NCI-H446 treated with DMSO at 0.1 percent for 48 hours (cell line): ENCODE measurements at places on chromosomes 1 and 21.

GRCh38 chr1:245131026-245131393 is 23.8 kb upstream of the KIF26B start:
- no peak for DNase-seq

DNA sequence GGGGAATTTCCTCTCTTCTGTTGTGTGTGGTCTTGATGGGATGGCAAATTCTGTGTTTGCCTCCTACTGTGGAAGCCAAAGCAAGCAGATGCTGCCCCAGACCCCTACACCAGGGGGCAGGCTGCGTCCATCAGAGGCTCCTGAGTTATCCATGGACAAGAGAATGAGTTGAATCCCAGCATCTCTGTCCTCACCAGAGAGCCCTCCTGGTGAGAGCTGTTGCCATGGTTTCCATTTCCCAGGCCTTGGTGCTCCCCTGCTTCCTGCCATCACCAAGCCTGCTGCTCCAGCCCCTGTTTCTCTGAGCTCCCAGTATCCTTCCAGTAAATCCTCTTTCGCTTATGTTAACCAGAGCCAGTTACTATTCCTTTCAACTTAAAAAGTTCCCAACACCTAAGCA is 20.4 kb upstream of the GNG12 start:
- peak; percentile 83 for DNase-seq

- no peak for DNase-seq
These were observed 46.2 kb upstream of the BTG3 start for GRCh38 chr21:17658931-17659330.

- no peak for DNase-seq
These were observed 5.2 kb downstream of the TTLL10 start for GRCh38 chr1:1178794-1179331.

GRCh38 chr1:200224315-200224714 is 185.5 kb downstream of the ZNF281 start:
- DNase-seq: no peak

DNA sequence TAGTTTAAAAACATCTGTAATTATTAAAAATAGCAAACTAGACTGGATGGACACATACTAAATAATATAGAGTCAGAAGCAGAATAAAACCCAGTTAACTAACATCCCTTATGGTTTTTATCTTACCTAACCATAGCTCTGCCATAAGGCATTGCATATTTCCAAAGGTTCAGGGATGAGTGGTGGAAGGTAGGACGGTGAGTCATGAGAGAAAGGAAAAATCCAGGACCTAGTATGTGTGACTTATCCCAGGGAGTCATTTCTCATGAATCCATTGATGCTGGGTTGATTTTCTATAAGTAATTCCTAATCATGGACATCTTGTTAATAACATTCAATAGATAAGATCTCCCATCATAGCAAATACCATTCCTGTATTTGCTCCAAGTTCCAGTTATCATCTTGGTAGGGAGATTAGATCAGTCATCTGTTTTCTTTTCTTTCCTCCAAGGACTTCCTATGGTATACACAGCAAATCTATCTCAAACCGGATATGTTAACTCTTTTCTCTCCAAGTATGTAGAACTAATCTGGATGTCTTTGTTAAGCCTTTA is 490.7 kb upstream of the B3GALT2 start:
- no peak for DNase-seq

GRCh38 chr1:234481771-234482170 is 2.8 kb upstream of the TARBP1 start:
- no peak for DNase-seq

- no peak for DNase-seq
These were observed 36.4 kb upstream of the CFAP126 start for GRCh38 chr1:161404051-161404597.

- DNase-seq: peak; percentile 88
These were observed 25.1 kb upstream of the PLEKHA6 start for GRCh38 chr1:204384636-204385352.

DNA sequence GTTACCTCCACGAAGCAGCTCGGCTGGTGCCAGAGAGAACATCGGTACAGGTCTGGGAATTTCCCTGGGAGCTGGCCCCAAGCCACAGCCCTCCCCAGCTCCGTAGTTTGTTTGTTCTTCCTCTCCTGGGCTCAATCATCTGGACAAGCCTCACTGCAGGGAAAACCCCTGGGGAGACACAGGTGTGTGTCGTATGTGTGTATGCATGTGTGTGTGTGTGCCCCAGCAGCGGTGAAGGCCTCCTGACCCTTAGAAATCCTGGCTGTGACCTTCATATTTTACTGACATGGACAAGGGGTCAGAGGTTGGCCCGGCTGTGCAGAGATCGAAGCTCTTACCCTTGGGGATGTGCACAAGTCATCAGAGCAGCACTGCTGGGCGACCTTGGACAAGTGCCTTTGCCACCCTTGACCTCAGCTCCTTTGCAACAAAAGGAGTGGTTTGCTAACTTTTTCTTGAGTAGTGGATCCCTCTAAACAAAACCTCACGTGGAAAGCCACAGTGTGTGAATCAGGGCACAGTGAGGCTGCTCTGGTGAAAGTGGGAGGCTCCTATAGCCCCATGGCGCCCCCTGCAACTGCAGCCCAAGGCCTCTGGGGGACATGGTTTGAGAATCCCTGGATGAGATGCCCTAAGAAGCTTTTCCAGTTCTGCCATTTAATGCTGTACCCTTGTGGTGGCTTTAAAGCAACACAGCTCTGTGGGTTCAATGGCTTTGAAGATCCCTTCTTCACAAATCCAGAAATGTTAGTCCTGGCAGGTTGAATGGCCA is 12.3 kb upstream of the IL22RA1 start:
- DNase-seq: no peak

DNA sequence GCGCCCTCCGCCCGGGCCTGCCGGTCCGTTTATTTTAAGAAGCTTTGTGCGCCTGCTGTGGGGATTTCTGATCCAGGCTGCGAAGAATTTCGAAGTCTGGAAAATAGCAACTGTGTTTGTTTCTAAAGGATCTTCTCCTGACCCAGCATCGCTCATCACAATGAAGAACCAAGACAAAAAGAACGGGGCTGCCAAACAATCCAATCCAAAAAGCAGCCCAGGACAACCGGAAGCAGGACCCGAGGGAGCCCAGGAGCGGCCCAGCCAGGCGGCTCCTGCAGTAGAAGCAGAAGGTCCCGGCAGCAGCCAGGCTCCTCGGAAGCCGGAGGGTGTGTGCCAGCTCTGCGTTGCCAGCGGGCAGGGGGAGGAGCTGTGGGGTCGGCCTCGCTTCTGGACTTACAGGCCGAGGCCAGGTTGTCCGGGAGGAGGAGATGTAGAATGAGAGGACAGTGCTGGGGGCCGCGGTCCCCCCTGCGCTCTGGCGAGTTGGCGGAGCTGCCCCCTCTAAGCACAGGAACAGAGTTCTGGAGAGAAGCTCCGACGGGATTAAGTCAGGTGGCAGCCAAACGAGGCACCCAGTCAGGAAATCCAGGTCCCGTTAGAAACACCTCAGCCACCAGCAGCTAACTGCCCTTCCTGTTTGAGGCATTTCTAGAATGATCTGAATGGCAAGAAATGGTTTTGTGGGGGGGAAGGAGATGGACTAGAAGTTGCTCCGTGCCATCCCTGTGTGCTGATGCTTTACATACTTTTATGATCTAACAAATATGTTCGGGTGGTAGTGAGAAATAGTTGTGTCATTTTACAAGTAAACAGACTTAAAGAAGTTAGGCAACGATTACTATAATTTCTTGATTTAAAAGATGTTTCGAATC is 948 bp downstream of the TXLNA start:
- DNase-seq: no peak

- DNase-seq: no peak
These were observed 14.1 kb upstream of the DPT start for GRCh38 chr1:168742994-168743650.

GRCh38 chr21:34770576-34770975 is 101.8 kb downstream of the CLIC6 start:
- no peak for DNase-seq

DNA sequence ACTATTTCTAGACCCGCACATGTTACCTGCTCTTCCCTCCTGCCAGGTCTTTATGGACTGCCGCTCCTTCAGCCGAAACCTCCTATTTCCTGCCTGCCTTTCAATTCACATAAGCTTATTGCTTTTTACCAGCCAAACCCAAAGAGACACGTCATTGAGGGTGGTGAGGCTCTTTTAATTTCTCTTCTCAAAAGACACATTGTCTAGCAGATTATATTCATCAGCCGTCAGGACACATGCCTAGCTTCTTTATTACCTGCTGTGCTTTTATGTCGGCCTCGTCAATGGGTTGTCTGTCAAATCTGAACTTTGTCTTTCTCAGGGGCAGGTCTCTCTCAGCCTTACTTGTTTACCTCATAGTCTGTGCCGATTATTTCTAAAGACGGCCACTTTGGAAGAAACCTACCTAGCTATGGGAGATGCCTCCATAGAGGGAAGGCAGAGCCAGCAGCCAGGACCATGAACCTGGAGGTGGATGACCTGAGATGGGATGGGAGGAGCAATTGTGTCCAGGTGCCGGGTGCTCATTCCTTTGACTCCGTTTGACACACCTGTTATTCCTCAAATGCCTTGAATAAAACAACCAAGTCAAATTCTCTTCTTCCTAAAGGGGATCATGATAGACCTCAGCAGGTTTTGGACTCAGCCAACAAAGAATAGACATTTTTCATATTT is 42.0 kb downstream of the ZBTB18 start:
- no peak for DNase-seq

DNA sequence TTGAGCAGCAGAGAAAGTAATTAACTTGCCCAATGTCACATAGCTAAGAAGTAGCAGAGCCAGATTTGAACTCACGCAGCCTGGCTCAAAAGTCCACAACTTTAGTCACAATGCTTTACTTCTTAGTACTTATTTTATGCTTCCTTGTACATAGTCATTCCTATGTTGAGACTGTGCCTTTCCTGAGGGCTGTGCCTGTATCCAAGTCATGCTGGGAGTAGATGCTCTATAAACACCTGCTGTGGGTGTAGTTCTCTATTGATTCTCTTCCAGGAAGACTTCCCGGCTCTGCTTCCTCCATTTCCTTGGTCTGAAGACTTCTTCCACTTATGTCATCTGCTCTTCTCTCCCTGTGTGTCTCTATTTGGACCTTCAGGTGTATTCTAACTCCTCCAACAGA is 16.6 kb downstream of the IQGAP3 start:
- DNase-seq: no peak

GRCh38 chr1:238833919-238834318 is 552.4 kb upstream of the CHRM3 start:
- no peak for DNase-seq

DNA sequence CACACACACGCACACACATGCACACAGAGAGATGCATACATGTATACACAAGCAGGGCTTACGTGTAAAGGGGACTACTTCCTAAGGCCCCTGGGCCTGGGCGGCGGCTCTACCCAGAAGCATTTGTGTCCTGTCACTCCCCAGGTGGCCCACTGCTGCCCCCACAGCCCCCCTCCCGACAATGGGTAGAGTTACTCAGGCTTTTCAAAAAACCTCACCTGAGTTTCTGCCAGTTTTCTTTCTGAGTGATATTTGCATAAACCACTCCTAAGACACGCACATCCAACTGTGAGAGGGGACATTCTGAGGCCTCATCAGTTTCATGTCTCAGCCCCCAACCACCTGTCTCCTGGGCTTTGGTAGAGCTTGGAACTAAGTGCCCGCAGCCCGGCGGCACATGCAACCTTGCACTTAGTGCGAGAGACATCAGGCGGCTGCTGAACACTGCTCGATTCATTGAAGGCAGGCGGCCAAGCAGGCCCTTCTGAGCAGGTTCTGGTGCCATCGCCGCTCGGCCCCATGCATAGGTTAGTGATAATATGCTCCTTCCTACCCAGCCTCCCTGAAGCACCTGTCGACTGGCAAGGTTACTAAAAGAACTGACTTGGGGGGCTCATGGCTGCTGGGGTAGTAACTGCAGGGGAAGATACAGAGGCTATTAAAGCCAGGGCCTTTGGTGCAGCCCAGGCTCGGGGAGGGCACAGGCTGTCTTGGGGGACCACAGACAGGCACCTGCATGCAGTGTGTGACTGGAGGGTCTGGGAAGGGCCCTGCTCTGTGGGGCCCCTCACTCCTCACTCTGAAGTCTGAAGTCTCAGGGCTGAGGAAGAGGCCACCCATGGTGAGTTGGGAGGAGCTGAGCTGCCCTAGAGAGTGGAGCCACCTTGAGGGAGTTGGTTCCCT is 364.2 kb upstream of the VAMP3 start:
- no peak for DNase-seq

DNA sequence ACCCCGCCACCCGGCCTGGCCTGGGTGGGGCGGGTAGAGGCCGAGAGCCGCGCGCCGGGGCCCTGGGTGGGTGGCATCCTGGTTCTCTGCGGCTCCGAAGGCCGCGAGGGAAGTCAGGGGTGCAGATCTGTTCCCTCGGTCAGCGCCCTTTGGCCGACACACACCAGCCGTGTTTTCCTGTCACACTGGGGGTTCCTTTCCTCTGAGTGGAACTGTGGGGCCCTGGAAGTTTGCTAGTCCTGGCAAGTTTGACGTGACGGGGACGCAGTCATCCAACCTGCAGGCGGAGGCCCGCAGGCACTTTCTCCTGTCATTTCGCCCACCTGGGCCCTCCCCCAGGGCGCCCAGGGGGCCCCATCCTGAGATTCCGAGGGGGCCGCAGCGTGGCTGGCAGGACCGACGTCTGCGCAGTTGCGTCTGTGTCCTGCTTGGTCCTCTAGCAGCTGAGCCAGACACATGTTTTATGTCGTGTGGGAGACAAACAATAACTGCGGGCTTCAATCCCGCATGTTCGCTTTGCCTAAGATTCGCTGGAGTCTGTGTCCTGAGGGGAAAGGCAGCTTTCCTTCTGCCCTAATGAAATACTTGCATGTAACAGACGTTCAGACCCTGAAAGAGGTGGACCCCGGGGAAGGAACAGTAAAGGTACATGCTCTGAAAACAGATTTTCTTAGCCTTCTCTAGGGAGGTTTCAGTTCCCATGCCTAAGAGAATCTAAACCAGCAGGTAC is 1.5 kb downstream of the FAM163A start:
- no peak for DNase-seq

GRCh38 chr21:29834617-29835016 is 105.2 kb downstream of the GRIK1 start:
- DNase-seq: no peak
